ENCODE measurements at places on chromosomes 11 and 22.

DNA sequence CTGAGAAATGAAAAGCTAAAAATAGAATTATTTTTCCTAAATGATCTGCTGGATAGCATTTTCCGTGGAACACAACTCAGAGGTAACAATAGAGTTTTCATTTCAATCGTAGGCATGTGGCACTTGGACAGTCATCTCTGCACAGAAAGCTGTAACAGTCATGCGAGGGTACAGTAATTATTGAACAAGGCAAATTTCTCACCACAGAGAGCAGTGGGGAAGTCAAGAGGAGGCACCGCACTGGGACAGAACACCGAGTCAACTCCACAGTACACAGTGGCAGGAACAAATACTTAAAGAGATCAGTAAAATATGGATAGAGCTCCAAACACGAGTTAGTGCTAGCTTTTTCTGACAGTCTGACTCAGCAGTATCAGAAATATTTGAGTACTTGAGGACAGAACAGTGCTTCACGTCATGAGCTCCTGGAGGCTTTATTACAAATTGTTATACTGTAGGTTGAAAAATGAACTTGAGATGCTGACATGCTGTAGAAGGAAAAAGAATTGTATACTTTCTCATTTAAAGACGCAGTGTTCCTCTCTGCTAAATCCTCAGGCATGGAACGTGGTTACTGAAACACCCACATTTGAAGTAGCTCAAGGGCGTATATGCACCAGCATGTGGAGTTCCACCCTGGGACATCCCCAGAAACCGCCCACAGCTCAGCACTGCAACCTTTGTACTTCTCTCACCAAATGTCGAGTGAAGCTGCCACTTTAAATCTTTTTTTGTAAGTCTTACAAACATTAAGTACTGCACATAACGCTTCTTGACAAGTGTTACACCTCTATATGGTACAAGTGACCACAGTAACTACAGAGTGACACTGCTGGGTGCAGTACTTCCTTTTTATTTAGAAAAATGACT, 27.4 kb upstream of the YPEL1 start:
- DNase-seq, result no peak

DNA sequence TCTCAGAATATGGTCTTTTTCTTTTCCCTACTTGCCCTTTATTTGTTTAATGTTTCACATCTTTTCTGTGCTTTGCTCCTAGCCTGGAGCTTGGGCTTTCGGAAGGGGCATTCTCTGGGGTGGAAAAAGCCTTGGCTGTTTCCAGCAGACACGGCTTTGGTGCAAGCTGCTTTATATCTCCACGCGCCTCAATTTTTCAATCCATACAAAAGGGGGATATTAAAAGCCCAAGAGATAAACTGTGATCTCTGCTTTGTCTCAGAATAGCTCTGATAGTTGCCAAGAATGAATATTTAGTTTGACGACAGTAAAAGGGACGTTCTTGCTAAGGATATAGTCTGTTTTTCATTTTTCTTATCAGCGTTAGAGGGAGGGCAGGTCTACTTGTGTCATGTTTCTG, 194.0 kb upstream of the KIRREL3 start:
- DNase-seq, result no peak

GRCh38 chr11:61688365-61689163, 8.4 kb downstream of the DAGLA start:
- DNase-seq, result no peak

DNA sequence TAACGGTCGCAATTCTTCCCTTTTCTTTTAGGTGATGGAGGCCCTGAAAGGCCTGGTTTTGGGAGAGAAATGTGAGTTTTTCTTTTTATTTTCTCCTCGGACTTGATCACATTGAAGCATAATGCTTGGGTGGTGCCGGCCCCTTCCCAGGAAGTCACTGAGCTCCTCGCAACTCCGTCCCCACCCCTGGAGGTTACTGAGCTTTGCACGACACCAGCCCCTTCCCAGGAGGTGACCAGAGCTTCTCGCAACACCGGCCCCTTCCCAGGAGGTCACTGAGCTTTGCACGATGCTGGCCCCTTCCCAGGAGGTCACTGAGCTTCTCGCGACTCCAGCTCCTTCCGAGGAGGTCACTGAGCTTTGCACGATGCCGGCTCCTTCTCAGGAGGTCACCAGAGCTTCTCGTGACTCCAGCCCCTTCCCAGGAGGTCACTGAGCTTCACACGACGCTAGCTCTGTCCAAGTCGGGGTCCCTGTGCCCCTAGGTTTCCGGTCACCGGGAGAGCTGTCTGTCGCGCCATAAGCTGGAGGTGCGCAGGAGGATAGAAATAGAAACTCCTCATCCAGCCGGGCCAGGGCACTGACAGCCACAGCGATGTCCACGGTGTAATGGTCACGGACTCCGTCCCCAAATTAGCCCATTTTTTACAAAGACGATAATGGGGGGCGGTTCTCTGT, 586.4 kb downstream of the BRD1 start:
- DNase-seq, result no peak

DNA sequence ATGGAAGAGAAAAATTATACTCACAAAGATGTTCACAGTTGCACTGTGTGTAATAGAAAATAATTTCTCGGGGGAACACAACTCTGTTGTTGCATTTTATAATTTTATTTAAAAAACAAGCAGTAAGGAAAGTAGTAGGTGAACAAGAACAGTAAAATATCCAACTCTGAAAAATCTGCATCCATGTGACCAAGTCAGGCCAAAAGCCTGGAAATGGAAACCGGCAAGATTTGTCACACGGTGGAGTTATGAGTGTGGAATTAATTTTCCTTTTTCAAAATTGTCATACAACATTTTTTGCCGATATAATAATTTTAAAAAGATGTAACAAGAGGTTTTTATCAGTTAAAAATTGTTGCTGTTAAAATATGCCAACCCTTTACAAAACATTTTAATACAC, 1421.5 kb downstream of the BRD1 start:
- no peak for DNase-seq

DNA sequence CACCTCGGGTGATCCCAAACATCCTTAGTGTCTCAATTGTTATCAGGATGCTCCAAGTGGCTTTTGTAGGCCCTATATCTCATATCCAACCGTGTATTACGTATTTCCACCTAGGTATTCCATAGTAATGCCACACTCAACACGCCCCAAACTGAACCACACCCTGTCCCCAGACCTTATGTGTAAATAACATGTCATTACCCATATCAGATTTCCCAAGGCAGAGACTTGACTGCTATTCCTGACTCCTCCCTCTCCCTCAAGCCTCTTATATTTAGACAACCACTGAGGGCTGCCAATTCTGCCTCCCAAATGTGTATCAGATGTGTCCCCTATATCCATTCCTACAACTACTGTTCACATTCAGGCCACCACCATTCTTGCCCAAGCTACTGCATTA, 132.8 kb upstream of the NCAM1 start:
- DNase-seq, result no peak

- no peak for DNase-seq
Measured at GRCh38 chr11:34585304-34585734, 35.6 kb upstream of the EHF start.

GRCh38 chr11:17406082-17406817, 17.8 kb upstream of the KCNJ11 start:
- DNase-seq, result no peak

GRCh38 chr11:45543808-45544422, 121.5 kb downstream of the CHST1 start:
- no peak for DNase-seq

GRCh38 chr22:22167791-22168189, 76.8 kb upstream of the VPREB1 start:
- no peak for DNase-seq

GRCh38 chr11:121892863-121893262, 223.2 kb downstream of the BLID start:
- no peak for DNase-seq

GRCh38 chr22:47417699-47418098, 655.2 kb downstream of the TBC1D22A start:
- DNase-seq, result no peak

GRCh38 chr22:29146091-29146560, 59.6 kb upstream of the EMID1 start:
- DNase-seq, result no peak

- DNase-seq, result no peak
Measured at GRCh38 chr11:114283422-114283821, 12.8 kb upstream of the NNMT start.

DNA sequence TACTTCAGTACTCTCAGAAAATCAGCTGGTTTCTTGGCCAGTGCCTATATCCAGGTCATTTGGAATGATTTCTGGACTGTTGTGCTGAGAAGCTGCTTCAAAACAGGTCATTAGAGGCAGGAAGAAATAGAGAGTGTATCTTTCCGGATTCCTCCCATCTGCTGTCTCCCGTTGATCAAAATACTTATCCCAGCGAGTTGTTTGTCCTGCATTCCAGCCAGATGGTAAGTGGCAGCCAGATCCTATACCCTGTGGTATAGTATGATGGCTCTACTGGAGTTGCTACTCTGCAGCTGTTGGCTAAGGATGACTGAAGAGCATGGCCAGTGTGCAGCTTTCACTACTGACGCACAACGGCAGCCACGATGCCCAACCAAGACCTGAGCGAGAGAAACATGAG, 560.9 kb upstream of the ANO5 start:
- no peak for DNase-seq

DNA sequence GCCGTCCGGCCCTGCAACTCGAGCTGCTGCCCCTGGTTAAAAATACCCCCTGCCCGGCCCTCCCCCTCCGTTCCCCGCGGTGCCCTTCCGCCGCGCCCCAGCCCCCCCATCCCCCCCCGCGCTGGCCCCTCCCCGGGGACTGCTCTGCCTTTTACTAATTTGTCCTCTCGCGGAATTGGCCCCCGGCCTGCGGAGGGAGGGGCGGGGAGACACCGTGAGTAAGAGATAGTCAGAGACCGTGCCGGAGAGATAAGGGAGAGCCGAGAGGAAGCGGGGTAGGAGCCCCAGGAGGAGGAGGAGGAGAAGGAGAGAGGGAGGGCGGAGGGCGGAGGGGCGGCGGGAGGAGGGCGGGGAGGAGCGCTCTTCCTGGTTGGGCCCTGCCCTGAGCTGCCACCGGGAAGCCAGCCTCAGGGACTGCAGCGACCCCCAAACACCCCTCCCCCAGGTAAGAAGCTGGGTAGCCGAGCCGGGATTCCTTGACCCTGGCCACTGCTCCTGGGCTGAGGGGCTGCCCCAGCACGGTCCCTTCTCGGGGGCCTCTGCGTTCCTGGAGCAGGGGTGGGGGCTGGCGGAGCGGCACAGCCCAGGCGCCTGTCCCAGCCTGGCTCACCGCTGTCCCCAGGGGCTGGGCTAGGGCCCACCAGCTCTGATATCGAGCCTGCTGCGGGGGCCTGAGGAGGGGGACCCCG, at the start of gene CAPN1:
Gene CAPN1 (plus strand): TSS at position 360 of the 689 bp plus-strand sequence. CDS start 774 bp downstream, outside the sequence.
- peak; percentile 32 for DNase-seq

GRCh38 chr11:102780491-102780918, at the start of gene MMP10:
Gene MMP10 (minus strand): TSS chr11:102780628. CDS start chr11:102780591, 37 bp downstream.
- DNase-seq, result no peak

GRCh38 chr11:119166368-119167076, 2.0 kb upstream of the NLRX1 start:
- no peak for DNase-seq

GRCh38 chr22:45208993-45209838, 31.5 kb downstream of the KIAA0930 start:
- DNase-seq, result peak; percentile 28

GRCh38 chr11:47995360-47995769, 15.0 kb downstream of the PTPRJ start:
- no peak for DNase-seq

GRCh38 chr11:10529279-10529678, 11.7 kb downstream of the RNF141 start:
- DNase-seq, result no peak

DNA sequence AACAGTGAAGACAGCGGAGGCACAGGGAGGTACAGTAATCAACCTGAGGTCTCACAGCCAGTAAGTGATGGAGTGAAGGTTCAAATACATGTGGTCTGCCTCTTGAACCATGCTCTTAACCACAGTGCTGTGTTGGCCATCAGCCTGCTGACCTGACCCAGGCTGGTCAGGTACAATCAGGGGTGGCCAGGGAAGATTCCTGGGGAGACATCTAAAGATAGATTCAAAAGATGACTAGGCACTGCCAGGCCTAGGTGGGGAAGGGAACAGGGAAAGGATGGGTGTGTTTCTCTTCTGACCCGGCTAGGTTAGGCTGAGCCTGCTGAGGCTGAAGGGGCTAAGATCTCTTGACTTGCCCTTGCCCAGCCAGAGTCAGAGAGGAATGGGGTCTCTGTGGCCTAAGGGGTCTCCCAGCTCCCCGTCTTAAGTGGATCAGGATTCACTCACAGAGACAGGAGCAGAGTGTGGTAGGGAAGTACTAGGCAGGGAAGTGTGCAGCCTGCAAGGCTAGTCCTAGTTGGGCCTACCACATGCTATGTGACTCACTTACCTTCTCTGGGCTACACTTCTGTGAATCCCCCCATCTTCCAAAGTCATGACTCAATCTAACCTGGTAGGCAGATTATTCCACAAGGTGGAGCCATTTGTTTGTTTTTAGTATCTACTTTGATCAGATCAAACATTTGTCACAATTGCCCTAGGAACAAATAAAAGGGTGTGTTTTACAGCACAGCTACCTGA, 10.4 kb upstream of the SREBF2 start:
- no peak for DNase-seq

- no peak for DNase-seq
Measured at GRCh38 chr11:9838961-9839360, 175.1 kb downstream of the SWAP70 start.

- DNase-seq, result no peak
Measured at GRCh38 chr11:35311331-35311730, 108.0 kb downstream of the SLC1A2 start.

DNA sequence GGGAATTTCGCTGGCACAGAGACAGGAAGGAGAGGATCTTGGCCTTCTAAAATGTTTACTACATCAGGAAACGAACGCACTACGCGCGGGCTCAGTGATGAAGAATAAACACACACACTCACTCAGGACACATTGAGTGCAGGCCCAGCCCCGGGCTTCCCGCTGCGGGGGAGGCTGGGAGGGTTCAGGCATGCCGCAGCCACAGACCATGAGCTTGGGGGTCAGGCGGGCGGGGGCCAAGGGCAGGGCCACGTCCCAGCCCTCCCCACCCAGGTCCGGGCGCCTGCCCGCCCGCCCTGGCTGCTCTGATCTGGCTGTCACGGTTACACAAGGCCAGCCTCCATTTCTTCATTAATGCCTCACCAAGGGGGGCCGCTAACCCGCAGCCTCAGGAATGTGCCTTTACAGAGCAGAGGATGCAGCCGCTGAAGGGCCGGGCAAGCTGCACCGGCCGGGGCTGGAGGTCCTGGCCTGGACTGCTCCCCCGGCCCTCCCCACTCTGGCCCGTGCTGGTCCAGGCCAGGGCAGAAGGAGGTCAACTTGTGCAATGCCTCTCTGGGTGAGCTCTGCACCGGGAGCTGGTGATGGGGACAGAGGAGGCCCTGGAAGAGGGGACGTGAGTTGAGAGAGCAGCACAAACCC, 41.7 kb downstream of the IGF2 start:
- no peak for DNase-seq

GRCh38 chr11:28874706-28875105, 766.5 kb downstream of the METTL15 start:
- DNase-seq, result no peak

DNA sequence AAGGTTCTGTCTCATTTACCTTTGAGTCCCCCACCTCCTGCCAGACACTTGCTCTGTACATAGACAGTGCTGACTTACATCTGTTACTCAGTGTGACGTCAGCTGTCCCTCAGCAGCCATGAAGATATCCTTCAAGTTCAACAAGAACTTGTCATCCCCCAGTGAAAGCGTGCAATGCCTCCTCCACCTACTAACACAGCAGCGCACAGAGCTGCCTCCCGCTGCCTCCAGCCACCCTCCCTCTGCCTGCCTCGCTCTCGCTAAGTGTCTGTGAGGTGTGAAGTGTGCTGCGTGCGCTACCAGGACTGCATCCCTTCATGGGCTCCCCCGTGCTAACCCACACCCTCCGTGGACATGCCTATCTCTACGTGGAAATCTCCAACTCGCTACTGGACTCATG, 621.4 kb downstream of the BRD1 start:
- DNase-seq, result no peak
